ENCODE measurements at places on chromosomes 2 and 18.

DNA sequence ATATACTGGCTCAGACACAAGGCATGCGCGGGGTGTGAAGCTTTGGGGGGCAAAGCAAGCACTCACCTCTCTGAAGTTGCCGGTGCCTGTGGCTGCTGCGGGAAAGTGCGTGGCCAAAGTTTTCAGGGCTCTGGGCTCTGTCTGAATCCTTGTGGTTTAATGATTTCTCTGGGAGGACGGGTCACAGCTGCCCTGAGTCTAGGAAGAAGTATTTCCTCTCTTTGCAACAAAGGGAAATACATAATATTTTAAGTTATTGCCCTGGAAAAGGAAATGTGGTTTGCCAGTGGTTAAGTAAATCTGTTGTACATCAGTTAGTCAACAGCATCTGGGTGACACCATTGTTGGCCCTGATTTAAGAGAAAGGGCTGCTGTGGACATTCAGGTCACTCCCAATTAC lies 56.7 kb upstream of the ZDBF2 start:
- DNase-seq: no peak

GRCh38 chr2:160019374-160020090 lies 42.9 kb downstream of the PLA2R1 start:
- DNase-seq: no peak

DNA sequence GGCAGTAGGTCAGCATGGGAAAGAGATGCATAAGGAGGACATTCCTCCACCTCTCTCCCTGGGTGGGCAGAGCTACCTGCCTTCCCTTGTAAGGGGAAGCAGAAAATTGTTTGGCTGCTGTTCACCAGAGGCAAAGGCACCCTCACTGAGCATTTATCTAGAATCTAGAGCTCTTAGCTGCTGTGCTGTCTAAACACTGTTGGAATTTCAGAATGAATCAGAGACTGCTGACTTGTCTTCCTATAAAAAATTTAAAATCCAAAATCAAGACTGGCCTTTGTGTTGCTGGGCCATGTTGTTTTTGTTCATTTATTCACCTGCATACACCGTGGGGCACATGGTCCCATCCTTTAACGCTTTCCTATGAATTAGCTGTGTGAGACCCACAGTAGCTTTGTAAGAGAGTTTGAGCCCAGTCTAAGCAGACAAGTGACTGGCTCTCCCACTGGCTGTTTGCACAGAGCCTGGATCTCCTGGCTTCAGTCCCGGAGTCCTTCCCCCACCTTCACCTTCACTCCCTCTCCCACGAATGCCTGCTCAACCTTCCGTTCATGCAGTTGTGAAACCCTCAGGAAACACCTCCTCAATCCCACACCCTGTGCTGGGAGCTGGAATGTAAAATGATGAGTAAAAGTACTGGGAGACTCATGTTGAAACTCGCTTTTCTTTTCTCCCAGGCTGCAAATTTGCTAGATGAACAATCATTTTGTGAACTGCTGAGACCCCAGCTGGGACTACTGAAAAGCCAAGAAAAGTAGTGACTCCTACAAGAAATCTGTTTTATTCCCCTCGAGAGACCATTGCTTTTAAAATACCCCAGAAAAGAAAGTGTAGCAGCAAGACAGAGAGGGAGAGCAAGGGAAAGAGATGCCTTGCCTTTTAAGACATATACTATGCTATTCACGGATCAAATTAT lies 76.2 kb downstream of the FAM168B start:
- DNase-seq: no peak

- no peak for DNase-seq
Observed at GRCh38 chr2:8090748-8091700, 590.8 kb upstream of the ID2 start.
